ENCODE measurements at places on chromosomes 1 and 21.

GRCh38 chr1:79161077-79161476, 154.5 kb upstream of the ADGRL4 start:
- DNase-seq, result no peak

DNA sequence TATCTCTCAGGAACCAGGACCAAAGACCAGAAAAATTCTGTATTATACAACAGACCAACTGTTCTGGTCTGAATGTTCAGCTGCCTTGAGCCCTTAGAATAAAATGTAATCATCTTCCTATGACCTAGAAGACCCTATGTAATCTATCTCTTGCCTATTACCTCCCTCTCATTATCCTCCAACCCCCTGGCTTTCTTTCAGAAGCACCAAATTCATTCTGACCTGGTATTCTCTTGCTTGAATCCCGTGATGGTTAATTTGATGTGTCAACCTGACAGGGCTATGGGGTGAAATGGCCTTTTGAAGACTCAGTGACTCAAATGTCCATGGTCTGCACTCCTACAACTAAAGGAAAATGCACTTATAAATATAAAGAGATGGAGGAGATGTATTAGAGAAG, 21.8 kb upstream of the FBXO28 start:
- no peak for DNase-seq

- DNase-seq, result no peak
Measured at GRCh38 chr1:208055535-208055934, 144.6 kb upstream of the CD34 start.

DNA sequence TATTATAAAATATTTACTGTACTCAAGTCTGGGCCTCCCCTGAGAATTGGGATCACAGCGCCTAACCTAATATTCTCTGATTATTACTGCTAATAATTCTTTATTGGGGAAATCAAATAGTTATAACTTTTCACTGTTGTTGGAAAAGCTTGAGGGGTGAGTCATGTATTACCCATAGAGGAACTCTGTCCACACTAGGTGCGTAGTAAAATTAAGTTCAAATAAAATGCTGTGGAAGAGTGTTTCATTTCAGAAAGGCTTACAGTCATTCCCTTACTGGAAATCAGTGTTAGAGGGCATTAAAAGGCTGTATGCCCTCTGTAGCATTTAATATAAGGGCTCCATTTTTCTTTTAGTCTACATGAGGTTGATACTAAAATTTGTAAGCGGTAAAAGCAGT, 135.0 kb upstream of the NFIA start:
- no peak for DNase-seq

DNA sequence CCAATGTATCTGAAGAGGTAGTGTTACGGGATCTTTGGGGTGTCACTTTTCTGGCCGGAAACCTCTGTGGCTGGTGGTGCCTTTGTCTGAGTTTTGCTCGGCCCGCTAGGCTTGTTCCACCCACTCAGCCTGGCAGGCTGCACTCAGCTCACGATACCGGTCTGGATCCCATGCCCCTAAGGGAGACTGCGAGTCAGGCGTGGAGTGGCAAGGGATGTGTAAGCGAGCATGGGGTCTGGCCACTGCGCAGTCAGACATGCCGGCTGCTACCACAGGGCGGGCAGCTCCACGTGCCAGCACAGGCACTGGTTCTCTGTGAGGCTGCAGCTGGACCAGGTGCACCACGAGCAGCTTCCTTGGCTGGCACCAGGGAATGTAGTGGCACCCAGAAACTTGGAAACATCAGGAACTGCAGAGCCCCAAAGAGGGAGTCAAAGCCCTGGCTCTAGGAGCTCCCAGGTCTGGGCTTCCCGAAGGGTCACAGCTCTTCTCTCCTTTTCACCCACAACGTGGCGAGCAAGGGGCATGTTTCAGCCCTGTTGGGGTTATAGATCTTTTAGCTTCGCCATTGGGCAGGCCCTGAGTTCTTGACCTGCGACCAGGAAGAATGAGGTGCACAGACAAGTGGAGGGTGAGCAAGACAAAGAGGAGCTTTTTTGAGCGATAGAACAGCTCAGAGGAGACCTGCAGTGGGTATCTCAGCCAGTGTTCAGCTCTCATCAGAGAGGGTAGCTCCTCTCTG, 23.8 kb upstream of the LRRC8C start:
- DNase-seq, result no peak

GRCh38 chr1:59005491-59006288, 221.8 kb upstream of the JUN start:
- DNase-seq, result no peak

DNA sequence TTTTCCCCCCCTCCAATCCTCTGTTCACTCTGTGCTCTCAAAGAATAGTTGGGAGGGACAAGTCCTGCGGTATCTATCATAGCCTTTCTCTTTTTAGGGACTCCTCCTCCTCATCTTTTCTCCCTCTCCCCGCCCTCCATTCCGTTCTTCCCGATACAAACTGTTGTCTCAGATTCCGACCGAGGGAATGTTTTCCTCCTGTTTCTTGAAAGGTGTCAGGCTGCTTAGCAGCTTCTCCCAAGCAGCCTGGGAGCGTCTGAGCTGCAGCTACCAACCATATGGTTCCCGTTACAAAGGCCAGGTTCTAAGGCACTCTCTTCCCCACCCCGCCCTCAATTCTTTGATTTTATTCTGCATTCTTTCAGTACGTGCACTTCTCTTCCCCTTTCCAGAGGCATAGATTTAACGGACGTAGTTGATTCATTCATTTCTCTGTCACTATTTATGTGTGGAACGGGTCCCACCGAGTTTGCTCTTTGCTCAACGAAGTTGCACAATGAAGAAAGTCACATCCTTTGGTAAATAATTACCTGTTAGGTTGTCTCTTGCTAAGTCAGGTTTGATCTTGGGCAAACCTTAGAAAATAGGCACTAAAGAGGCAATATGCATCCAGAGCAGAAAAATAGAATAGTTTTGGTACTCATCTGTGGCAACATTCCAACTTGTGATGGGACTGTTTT, 2.8 kb downstream of the ADGRL2 start:
- no peak for DNase-seq

DNA sequence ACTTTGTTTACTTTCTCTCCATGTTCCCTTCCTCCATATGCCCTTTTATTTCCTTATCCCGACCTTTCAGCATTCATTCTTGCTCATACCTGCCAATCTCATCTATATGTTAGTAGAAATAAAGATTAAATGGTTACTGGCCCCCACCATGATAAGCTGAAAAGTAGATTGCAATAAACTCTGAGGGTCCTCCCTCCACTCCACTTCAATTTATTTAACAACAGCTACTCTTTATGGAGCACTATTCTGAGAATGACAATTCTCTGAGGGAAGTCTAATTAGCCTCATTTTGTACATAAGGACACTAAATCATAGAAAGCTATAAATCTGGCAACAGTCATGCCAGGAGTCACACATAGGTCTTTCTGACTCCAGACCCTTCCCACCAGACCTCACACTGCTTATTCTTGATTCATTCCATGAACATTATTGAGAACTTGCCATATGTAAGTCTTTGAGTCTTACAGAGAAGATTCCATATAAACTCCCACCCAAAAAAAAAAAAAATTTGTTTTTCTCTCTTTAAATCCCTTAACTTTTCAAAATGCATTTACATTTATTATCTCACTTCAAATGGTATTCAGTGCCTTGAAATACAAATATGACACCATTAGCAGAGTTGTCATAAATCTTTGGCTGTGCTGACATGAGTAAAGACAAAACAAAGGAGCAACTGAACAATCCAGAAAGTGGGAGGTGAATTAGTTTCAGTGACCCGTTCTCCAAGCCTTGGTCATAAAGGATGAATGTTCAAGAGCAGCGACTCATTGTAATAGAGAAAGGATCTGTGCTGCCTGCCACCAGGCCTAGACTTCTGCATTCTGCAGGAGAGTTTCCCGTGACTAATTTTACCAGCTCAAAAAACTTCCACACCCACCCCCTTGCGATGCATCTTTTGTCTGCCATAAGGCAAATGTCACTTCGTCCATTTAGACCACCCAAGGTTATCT, 28.5 kb downstream of the PALMD start:
- no peak for DNase-seq

- no peak for DNase-seq
Measured at GRCh38 chr21:34874684-34875513, 174.2 kb downstream of the RUNX1 start.

GRCh38 chr1:25704267-25704691, 87.7 kb downstream of the MAN1C1 start:
- no peak for DNase-seq

DNA sequence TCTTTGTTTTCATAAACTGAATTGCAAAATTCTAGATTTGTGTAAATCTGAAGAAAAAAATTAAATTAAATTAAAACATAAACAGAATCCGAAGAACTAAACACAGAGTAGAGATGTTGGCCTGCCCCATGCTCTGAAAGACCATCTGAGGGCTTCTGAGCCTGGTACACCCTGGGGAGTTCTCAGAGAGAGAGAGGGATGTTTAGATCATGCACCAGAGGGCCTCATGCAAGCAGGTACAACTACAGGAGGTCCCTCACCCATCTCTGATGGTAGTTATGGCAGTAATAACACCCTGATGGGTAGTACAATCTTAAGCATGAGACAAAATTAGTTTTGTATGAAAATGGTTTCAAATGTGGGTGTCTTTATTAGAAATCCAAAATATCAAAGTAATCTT, 127.7 kb downstream of the TGFB2 start:
- DNase-seq, result no peak

GRCh38 chr1:37255868-37256267, 218.5 kb upstream of the ZC3H12A start:
- no peak for DNase-seq

- no peak for DNase-seq
Measured at GRCh38 chr1:177368255-177368654, 197.5 kb downstream of the BRINP2 start.

DNA sequence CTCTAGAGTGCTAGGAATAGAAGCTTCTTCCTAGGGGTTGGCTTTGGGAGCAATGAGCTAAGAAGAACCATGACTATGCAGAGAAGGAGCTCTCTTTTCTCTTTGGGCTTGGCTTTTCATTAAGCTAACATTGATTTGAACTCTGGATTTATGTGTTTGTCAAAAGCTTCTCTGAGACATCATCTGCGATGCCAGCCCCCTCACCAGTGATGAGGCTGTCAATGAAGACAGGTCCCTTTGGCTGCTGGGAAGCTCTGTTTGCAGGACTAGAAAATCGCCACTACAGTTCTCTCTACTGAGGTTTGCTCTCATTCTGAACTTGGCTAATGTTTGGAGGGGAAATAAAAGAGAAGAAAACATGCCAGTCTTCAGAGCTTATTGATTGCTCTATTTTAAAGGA, 185.0 kb downstream of the PCP4 start:
- DNase-seq, result no peak

- DNase-seq, result no peak
Measured at GRCh38 chr1:201500670-201501120, 6.2 kb downstream of the CSRP1 start.

GRCh38 chr1:9653491-9654050, 2.0 kb downstream of the PIK3CD start:
- no peak for DNase-seq

DNA sequence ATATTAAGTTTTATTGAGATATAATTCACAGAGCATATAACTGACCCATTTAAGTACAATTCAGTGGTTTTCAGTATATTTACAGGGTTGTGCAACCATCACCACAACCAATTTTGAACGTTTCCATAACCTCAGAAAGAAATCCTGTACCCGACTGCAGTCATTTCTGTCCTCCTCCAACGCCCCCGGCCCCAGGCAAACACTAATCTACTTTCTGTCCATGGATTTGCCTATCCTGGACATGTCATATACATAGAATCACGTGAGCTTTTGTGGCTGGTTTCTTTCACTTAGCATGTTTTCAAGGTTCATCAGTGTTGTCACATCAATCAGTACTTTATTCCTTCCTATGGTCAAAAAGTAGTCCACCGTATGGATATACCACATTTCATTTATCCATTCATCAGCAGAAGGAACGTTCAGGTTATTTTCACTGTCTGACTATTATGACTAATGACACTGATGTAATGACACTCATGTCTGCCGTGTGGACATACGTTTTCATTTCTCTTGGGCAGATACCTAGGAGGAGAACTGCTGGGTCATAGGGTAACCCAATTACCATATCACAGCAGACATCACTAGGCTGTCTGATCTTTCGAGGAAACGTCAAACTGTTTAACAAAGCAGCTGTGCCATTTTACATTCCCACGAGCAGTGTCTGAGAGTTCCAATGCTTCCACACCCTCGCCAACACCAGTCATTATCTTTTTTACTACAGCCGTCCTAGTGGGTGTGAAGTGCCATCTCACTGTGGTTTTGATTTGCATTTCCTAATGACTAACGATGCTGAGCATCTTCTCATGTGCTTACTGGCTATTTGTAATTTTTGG, 30.8 kb downstream of the MRPL37 start:
- DNase-seq, result no peak

- no peak for DNase-seq
Measured at GRCh38 chr21:33388188-33388587, 15.0 kb upstream of the IFNGR2 start.

DNA sequence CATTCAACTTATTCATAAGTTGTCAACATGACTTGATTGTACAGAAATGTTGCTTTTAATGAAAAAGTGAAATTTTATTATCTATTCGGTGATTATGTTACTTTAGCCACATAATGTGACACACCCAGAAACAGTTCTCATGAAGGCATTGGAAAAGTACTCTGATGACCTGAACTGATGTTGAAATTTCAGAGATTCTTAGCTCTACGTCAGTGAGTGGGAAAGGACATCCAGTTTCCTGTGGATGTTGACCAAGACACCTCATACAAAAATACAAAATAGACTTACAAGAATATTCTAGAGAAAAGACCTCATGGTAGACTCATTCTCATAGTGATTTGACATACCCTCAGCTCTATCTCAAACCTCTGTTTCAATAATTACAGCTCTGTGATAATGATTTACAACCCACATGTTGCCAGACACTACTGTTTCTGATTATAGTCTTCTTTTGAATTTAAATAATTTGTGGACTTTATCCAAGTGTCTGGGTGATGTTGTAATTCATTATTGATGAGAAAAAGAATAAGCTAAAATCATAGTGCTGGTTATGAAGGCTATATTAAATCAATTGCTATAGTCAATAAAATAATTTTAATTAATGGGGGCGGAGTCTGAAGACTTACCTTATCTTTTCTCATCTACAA, 37.3 kb downstream of the KCNK2 start:
- DNase-seq, result no peak

DNA sequence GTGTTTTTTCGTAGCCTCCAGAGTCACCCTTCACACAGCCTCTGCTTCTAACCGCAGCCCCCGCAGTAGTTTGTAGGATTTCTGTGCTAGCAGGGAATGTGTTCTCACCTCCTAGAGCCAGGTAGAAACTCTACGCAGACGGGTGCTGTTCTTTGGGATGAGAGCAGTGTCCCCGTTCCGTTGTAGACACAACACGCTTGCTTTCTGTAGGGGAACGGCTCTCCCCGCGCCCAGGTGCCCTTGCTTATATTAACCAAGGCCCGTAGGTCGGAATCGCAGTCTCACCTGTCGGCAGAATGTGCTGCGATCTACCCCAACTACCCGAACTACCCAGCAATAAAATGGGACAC, 111.8 kb upstream of the NBPF11 start:
- no peak for DNase-seq

- DNase-seq, result no peak
Measured at GRCh38 chr1:81549588-81550127, 251.1 kb upstream of the ADGRL2 start.

DNA sequence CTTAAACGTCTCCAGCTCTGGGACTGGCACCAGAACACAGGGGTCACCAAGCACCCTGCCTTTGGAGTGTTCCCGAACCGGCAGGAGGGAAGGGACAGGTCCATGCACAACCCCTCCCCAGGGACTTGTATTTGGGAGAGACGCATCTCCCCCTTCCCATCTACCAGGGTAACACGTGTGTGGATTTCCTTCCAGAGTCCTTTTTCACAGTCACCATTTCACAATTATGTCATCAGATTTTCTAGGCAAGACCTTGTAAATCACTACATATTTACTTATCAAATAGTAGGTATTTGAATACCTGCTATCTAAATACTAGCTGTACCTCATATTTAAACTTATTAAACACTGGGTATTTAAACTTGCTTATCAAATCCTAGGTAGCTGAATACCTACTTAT, 57.4 kb upstream of the AJAP1 start:
- DNase-seq, result no peak
